ENCODE measurements at places on chromosomes 5 and 9.

DNA sequence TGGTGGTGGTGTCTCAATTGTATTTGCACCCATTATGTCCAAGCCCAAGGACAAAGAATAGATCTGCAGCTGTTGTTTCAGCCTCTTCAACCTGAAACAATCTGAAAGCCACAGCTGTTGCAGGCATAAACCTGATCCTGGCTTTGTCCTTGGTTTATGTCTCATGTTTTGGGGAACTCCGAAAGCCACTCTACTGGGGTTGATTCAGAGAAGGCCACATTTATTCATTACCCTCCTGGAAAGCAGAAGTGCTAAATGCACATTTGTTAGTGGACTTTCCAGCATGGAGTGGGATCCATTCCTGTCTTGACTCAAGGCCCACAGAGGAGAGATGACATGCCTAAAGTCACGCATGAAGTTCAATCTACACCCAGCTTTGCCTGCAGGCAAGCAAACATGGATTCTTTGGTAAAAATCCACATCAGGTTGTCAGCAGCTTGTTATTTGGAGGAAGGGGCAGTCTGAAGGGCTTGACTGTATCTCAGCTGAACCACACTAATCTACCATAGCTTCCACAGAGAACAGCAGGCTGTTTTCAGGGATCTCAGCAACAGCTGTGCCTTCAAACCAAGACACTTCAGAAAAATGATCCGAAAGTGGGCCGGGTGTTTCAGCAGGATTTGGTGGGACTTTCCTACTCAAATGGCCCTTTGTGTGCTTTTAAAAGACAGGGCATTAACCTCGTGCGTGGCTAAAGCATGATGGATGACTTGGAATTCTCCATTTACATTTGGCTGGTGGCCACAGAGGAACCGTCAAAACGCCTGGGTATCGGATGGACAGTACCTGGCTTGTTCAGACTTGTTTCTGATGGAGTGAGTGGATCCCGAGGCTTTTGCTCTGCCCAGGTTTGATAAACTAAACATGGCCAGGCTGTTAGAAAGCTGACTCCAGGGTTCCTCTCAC is 36.2 kb upstream of the ADAM19 start:
- no peak for DNase-seq

- DNase-seq: no peak
These were observed 77.4 kb downstream of the SEC61B start for GRCh38 chr9:99299211-99300102.

DNA sequence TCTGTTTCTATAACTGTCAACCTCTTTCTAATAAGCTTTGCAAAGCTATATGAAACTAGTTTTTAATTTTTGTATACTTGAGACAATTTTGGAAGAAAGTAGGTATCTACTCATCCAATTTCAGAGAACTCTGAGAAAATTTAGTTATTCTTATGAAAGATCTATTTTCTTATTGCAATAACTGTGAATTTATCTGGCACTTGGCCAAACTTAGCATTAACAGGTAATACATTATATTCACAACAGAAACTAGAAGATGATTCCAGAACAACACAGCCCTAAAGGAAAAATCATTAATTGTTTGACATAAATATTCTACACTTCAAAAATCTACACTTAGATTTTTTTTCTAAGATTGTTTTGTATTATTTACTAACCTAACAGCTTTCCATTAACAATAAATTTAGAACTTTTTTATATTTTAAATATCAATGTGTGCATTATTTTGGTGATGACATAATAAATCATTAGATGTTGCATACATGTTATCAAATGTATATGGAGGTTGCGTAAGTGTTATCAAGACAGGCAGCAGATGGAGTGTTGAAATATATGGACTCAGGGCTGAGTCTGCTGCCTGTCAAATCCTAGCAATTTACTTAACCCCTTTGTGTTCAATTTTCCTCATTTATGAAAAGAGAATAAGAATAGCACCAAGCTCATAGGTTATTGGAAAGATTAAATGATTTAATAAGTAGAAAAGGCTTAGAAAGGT is 141.8 kb downstream of the MUSK start:
- DNase-seq: no peak

GRCh38 chr9:38443181-38443580 is 18.9 kb upstream of the IGFBPL1 start:
- no peak for DNase-seq

DNA sequence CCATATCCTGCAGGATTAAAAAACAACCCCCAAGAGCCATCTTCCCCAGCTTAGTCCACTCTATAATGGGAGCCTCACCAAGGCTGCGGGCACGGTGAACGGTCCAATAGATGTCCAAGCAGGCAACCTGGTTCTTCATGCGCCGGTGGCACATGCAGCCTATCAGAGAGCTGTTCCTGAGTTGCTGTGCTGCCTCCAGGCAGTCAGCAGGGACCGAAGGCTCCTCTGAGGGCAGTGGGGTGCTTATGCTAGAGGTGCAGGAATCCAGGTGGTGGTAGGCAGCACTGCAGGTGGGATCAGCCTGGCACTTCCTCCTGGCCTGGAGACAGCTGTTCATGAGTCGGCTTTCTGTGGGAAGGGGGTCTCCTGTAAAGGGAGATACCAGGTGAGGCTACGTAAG is 10.2 kb downstream of the GFRA3 start:
- DNase-seq: no peak

DNA sequence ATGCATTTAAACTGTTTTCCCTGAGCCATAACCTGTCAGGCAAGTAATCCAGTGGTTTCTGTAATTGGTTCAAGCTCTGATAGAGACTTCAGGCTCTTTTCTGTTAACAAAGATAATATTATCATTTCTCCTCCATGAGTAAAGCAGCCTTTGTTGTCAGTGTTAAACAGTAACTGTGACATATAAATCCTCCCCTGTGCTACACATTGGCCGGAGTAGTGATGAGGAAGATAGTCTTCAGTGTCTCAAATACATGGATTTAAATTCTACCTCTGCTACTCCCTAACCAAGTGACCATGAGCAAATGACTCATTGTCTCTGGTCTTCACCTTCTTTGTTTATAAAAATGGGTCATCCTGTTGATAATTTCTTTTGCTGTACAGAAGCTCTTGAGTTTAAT is 615.5 kb upstream of the CHD1 start:
- DNase-seq: no peak

- DNase-seq: no peak
These were observed 40.6 kb downstream of the SEMA5A start for GRCh38 chr5:9505225-9505624.

DNA sequence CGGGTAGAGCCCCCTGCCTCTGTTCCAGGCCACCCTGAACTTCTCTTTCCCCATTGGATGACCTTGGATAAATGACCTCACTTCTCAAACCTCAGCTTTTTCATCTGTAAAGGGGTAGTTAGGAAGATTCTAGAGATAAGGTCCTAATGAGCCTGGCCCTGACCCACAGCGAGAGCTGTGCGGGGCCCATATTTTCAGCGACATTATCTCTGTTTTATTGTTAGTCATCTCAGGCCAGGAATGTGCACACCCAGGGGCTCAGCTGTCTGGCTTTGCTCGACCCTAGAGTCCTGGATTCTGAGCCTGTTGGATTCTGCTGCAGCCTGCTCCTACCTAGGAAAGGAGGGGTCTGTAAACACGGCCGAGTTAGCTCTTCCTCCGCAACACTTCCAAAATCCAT is 81.2 kb upstream of the LMX1B start:
- DNase-seq: no peak

DNA sequence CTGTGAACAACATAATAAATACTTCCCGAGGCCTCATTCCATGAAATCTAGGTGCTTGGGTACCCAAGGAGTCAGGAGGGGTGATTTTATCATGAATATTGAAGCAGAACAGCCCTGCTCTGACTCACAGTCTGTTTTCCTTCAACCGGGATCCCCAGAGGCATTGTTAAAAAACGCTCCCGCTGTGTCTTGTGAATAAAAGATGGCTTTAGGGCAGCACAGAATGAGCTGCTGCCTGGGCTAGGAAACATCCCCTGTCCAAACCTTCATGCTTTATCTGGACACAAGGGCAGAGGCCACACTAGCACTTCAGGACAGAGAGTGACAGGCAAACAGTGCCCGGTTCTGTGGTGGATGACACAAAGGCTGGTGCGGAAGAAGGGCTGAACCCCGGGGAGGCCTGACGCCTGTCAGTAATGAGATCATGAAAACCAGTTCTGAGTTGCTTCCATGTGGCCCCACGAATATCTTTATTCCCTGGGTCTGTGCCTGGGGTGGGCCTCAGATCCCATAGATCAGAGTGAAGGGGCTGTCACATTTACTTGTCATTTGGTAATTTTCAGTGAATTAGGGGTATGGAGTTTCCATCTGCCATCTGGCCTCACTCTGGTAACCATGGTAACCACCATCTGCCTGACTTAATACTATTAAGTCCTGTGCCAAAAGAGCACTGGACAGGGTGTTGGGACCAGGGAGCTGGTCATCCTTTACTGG is 2.6 kb downstream of the IGFBPL1 start:
- no peak for DNase-seq

GRCh38 chr9:36222449-36222848 is 31.7 kb downstream of the CLTA start:
- DNase-seq: no peak

GRCh38 chr9:27422279-27422834 is 101.7 kb upstream of the IFNK start:
- DNase-seq: no peak

DNA sequence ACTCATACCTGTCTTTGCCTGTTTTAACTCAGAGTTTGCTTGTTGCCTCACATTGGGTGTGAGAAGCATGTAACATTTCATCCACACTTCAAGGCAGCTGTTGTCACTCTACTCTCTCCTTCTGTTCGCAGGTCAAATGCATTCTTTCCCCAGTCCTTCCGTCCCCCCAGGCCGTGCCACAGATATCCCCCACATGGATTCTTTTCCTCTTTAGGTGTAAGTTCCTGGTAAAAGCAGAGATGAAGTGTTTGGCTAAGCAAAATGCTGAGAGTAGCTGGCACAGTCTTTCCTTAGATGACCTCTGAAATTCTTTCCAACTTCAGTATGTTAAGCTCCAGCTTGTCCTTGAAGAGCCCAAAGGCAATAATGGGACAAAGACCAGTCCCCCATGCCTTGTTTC is 328.2 kb downstream of the SLIT3 start:
- DNase-seq: no peak

DNA sequence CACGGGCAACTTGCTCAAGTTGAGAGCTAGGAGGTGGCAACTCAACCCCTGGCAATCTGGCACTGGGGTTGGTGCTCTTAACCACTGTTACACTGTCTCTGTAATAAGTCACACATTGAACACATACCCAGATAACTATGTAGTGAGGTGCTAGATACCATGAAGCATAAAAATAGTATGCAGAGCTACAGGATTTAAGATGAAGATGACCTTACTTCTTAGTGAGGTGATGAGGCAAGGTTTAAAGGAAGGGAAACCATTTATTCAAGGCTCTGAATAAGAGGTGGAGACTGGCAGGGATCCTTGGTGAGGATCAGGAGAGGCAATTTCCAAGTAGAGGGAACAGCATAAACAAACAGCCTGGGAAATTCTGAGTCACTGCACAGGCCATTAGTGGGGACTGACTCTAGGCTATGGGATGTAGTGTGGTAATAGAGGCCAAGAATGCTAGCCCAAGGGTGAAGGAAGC is 67.6 kb upstream of the NR3C1 start:
- no peak for DNase-seq

DNA sequence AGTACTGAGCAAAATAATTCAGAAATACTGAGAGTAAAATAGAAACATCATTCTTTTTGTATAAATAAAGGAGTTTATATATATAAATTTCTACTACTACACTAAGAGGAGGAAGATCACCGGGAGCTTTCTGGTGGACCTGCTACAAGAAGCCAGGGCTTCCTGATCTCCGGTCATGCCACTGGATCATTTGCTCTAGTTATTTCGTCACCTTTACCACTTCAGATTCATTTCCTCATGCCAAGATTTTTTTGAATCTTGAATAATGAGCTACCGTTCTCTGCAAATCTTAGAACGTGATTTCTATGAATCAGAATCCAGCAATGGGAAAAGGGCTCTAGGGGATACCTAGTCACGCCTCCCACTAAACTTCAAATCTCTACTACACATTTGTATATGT is 51.9 kb upstream of the TBC1D9B start:
- DNase-seq: no peak

DNA sequence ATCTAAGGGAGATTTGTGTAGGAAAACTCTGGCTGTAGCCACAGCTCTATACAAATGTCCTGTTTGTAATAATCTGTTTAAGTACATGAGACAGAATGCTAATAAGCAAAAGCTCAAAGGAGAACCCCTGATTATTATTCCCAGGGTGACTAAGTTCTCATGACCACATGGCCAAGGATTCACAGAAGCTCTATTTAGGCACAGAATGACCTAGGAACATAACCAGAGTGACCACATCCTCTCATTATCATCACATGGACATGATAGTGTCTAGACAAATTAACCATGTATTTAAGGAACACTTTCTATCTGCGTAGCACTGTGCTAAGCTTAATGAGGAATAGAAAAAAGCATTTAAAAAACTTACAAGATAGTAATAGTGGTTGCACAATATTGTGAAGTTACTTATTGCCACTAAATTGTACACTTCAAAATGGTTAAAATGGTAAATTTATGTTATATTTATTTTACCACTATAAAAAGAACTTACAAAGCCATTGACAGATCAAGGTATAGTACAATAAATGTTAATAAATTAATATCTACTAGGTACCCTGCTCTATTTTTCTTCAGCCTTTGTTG is 56.3 kb downstream of the STX17 start:
- DNase-seq: no peak

- DNase-seq: no peak
These were observed 56.0 kb upstream of the OR13F1 start for GRCh38 chr9:104448036-104448435.

DNA sequence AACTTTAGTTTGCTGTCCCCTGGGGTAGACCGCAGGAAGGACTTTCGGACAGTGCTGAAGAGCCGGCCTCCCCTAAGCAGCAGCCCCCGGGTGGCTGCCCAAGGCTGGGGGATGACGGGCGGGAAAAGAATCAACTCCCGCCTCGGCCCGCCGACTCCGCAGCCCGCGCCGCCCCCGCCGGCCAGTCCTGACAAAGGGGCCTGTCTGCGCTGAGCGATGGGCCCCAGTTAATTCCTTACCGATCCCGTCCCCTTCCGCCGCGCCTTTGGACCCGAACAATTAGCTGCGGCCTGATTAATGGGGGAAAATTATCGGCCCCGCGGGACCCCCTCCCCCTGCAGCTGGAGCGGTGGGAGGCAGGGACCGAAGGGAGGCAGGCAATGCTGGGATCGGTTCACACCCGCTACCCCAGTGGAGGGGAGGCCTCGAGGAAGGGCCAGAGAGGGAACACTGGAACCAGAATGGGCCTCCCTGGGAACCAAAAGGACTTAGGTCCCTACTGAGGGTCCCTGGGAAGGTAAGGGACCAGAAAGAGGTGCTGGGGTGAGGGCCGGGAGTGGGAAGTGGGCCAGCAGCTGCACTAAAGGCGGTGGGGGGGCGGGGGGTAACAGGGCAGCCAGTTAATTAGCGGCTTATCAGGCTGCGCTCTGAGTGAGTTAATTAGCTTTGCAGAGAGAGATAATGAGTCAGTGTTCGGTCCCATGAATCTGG is 4.2 kb downstream of the ARID3C start:
- DNase-seq: no peak
